Effector memory CD4-positive, alpha-beta T cell (primary cell): ENCODE measurements at places on chromosomes 6 and 20.

GRCh38 chr6:138593124-138593877, 94.0 kb upstream of the NHSL1 start:
- peak; percentile 17 for DNase-seq

DNA sequence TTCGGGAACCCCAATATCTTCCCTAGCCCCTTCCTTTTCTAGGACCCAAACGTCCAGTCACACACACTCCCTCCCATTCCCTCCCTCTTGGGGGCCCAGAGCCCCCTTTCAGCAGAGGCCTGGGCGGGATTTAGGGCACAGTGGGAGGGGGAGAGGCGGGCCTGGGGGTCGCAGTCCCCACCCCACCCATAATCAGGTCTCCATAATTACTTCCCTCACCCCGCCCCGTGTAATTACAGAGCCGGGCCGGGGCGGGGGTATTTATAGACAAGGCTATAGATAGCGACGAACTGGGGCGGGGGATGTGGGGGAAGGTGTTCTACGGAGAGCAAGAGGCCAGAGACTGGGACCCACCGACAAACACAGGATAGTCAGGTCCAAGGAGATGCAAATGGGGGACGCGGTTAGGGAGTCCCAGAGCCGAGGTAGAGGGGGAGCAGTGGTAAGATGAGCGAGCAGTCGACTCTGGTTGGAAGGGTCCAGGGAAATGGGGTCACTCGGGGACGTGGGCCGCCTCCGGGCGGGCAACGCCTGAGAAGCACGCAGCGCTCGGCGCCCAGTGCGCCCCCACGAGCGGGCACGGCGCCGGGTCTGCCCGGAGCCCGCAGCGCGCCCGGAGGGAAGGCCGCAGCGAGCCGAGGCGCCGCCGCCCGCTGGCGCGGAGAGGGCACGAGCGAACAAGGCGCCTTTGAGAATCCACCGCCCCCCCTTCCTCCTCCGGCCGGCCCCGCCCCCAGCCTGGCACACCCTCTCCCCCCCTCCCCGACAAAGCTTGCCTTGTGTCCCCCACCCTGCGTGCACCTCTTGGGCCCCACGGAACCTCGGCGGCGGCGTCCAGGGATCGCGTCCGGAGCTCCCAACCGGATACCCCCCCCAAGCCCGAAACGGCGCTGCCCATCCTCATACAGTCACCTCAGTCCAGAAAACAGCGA, 670 bp upstream of the COL11A2 start:
- DNase-seq = no peak

DNA sequence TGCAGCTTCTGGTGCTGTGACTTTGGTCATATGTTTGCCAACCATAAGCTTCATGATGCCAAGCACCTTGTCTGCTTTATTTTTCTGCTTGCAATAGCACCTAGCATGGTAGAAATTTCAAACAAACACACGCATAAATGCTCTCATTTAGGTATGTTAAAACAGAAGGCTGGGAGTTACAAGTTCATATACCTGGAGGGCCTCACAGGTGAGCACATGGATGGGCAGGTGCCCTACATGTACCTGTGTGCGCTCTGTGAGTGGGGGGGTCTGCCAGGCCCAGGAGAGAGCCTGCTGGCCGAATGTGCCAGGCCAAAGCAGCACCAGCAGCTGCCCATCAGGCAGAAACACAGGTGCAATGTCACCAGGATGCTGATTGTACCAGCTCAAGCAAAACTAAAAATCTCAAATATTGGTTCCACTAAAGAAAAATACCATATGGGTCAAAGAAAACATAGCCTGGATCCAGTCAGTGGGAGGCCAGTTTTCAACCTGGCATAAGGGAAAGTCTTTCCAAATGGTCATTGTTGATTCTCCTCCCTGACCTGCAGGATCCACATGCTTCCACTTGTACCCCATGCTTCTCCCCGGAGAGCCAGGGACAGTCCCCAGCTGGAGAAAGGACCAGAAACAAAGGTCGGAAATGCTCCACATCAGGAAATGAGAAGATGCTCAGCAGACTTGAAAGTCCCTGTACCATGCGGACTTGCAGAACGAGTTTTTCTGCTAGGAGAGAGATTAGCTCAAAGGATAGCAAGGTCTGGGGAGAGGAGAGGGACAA, 7.2 kb upstream of the PFDN4 start:
- no peak for DNase-seq

DNA sequence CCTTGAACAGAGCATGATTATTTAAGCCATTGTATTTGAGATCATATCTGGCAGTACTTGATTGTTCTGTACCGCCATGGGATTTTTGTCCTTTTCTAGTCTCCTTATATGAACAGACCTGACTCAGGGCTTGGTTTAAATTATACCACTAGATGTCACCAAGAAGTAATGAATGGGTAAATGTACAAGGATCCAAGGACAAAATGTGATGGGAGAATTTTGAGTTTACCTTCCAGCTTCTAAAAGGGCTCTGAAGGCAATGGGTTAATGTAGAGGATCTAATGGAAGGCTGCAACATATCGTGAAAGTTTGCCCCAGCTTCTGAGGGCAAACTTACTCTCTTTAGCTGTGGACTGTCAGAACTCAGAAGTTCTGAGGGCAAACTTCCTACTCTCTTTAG, 12.0 kb downstream of the RNF8 start:
- DNase-seq = no peak

DNA sequence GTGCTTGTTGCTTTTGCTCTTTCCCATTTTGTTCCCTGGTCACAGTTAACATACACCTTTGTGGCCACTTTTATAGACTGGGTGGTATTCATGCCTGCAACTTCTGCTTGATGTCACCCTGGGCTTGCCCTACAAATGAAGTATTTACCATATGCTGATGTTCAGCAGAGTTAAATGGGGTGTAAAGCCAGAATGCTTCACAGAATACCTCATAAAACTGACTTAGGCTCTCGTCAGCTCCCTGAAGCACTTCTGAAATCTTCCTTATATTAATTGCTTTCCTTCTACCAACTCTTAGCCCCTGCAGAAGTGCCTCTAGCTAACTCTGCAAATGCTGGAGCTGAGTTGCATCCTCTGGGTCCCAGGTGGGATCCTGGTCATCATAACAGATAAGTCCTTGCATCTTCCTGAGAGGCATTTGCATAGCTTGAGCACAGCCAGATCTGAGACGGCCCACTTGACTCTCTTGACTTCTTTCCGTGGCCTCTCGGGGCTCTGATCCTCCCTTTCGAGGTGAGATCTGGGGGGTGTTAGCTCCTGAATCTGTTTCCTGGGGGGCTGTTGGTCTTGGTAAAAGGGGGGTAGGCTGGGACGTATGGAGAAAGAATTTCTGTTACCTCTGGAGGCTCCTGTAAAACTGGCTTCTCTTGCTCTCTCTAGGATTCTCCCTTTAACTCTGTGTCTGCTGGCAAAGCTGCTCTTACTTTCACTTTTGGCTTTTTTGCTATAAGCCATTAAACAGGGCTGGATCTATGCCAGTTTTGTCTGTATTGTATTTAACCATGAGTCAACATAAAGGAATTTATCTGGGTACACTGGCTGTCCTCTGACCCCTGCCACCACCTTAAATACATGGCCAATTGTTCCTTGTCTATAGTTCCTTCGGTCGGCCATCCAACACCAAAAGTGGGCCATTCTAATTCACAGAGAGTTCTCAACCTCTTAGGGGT, 223.0 kb upstream of the SYNCRIP start:
- no peak for DNase-seq

GRCh38 chr6:136446579-136447187, 103.5 kb downstream of the MAP7 start:
- DNase-seq = no peak

- no peak for DNase-seq
Measured at GRCh38 chr6:39051399-39052122, 3.0 kb downstream of the GLP1R start.

DNA sequence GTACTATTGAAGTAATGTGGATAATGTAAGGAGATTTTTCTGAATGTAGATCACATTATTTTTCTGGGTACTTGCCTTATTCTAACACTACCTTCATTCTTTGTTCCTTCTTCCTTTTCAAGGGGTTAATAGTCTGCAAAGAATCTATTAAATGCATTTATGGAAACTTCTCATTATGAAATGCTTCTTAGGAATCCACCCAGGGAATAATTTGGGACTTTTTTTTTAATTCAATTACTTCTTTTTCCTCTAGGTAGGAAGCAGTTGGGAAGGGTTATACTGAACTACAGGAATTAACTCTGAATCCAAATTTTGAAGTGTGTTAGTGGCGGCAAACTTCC, 173.1 kb downstream of the FOXA2 start:
- no peak for DNase-seq

DNA sequence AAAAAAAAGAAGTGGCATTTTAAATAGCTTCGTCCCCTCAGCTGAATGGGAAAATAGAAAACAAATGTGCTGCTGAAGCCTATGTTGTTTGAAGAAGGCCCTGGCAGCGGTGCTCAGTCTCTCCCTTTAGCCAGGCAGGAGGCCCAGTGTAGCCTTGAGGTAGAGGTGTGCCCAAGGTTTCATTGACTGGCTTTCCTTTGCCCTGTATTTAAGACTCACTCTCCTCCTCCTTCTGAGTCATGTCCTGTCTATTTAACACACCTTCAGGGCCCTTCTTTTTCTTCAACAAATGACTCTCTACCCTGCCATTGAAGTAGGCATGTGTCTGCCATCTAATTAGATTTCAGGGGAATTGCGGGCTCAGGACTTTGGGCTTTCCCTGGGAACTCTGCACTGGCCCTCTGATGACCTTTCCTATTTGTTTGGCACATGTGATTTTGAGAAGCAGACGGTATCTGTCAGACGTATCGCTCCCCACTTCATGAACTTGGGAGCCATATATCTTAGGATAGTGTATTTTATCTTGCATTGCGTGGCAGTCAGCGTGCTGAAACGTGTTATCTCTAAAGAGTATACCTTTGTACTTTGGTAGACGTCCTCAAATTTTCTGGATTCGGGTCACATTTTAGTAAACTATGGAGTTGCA, 4.3 kb downstream of the TJAP1 start:
- no peak for DNase-seq

- DNase-seq = no peak
Measured at GRCh38 chr6:159172091-159172491, 2.9 kb downstream of the FNDC1 start.

- no peak for DNase-seq
Measured at GRCh38 chr6:816510-817084, 123.7 kb upstream of the EXOC2 start.

- DNase-seq = no peak
Measured at GRCh38 chr20:22303523-22303922, 280.8 kb downstream of the FOXA2 start.

DNA sequence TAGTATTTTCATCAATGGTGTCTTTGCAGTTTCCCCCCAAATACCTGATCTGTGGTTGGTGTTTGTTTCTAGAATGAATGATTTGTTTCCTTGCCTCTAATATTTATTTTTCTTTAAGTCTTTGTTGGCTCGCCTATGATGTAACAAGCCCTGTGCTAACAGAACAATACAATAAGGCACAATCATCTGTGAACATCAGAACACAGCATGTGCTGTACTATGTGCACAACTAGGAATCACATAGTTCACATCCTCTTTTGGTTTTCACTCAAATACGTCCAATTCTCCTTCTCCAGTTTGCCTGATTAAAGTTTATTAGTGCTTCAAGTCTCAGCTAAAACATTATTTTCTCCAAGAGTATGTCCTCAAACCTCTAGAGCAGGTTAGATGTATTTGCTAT, 613.1 kb downstream of the EPHA7 start:
- DNase-seq = no peak

- no peak for DNase-seq
Measured at GRCh38 chr6:73655341-73655917, 1.6 kb upstream of the SLC17A5 start.

DNA sequence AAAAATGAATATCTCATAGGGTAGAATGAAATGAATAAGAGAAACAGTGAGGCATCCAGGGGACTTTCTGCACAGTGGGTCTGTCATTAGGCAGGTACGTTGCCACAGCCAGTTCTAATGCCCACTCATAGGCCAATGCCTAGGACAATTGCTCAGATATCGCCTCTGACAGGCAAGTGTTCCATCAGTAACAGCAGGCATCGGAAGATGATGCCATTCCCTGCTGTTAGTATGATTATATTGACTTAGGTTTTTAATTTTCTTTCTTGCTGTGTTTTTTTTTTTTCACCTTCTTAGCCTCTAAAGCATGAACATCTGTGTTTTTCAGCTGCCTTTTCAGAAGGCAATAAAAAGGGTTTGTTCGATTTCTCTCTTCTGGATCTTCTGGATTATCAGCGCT, 90.7 kb downstream of the PRL start:
- DNase-seq = no peak

GRCh38 chr20:4710106-4710475, 11.6 kb upstream of the PRND start:
- DNase-seq = no peak

- no peak for DNase-seq
Measured at GRCh38 chr6:133136177-133136880, 104.8 kb upstream of the EYA4 start.

GRCh38 chr6:5531853-5532375, 270.6 kb downstream of the FARS2 start:
- no peak for DNase-seq

DNA sequence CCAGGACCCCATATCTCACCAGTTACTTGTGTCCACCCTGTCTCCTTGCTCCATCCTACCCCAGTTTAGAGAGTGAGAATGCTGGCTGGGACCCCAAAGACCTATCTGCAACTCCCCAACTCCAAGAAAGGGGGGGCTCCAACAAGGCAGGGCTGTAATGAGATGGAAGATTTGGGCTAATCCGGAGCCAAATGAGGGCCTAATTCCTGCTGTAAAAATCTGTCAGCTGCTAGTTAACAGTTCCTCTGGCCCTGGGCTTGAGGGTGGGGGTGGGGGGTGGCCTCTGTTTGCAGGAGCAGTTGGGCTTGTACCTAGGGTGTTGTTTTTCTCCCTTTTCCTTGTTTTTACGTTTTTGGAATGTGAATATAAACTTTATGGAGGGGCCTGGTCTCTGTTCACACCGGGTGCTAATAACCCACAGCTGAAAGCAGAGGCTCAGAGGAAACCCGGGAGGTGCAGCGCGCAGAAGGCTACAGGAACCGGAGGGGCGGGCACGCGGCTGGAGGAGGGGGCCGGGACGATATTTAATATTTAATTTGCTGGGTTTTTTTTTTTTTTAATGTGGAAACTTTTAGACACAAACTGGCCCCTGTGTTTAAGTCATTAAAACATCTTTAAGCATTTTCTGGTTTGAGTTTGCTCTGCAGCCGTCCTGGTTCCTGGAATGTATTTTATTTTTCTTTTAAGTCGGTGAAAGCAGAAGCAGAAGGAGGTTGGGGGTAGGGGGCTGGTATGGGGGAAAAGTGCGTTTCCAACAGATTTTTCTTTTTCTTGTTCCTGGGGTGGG, 70.7 kb downstream of the NCR2 start:
- DNase-seq = no peak

- DNase-seq = no peak
Measured at GRCh38 chr6:125793863-125794262, 3.1 kb downstream of the NCOA7 start.

GRCh38 chr20:59375541-59375940, 75.1 kb downstream of the EDN3 start:
- no peak for DNase-seq

- no peak for DNase-seq
Measured at GRCh38 chr6:20233007-20233730, 20.9 kb upstream of the MBOAT1 start.
